ENCODE measurements at places on chromosomes 5 and 9.

DNA sequence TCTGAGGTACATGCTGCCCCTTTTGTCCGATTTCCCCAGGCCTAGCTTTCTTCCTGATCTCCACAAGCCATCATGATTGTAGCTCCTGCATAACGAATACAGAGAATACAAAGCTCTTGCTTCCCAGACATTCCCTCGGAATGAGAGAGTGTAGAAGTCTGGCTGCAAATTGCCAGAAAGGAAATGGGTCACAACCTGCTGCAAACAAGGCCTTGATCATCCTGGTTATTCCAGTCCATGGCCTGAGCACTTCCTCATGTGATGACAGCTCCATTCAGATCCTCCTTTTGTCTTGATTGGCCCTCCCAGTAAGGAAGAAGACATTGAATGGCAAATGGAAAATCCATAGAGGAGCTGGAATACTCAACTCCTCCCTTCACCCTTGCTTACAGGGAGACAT lies 136.0 kb upstream of the ADRA1B start:
- DNase-seq, result no peak

DNA sequence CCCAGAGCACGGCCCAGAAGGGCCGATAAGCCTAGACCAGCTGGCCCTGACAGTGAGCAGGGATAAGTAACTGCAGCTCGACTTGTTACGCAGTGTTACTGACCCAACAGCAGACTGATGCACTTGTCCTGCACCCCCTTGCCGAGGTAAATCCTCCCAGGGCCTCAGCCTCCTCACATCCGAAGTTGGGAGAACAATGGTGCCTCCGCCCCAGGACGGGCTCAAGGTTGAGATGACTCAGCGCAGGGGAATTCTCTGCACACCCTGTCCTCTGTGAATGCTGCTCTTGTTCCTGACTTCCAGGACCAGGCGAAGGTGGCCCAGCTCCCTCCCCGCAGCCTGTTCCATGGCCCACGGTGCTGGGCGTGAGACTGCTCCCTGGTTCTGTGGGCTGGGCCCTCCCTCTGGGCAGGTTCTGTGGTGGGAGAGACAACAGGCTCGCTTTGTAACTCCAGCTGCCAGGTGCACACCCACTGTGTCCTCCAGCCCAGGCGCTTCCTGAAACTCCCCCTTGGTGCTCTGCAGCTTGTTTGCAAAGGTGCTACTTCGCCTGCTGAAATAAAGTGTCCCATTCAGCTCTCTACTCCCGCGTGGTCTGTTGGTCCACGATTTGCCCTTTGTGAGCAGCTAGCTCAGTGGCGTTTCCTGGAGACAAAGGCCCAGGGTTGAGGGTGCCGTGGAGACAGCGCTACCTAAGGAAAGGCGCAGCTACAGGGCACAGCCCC lies 40.1 kb upstream of the SLC6A19 start:
- DNase-seq, result no peak

- no peak for DNase-seq
Observed at GRCh38 chr9:94971378-94972131, 245.1 kb downstream of the AOPEP start.

DNA sequence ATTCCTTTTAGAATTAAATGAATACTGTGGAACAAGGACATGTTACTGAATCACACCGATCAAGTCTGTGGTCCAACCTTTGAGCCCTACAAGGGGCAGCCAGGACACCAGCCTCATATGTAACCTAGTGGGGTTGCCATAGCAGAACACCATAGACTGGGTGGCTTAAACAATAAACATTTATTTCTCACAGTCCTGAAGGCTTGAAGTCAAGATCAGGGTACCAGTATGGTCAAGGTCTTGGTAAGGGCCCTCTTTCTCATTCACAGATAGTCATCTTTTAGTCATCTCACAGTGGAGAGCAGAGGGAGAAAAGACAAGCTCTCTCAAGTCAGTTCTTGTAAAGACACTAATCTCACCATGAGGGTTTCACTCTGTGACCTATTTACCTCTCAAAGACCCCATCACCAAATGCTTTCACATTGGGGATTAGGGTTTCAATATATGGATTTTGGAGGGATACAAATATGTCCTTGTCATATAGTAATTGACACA lies 422.5 kb downstream of the GADD45G start:
- no peak for DNase-seq

DNA sequence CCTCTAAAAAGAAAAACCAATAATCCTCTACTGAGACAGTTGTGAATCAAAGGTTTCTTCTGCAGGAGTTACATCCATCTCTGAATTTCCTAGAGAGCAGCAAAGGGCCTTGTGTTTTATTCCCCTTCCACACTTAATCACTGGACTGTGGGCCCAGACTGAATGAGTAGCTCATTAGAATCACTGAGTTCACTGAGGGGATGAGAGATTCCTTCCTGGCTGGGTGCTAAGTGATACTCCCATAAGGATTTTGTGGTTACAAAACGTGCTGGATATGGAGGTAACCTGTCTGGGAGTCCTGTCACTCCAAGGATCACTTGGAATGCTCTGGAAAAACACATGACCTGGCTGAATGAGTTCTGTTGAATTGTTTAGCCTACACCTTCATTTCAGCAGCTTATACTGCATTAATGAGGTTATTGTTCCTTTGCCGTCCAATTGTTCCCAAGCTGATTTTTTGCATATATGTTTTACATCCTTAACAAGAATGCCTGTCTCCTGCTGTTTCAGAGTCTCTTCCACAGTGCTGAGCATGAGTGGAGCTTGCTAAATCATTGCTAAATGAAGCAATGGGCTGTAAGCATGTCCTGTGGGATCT lies 82.9 kb downstream of the MEF2C start:
- DNase-seq, result no peak

DNA sequence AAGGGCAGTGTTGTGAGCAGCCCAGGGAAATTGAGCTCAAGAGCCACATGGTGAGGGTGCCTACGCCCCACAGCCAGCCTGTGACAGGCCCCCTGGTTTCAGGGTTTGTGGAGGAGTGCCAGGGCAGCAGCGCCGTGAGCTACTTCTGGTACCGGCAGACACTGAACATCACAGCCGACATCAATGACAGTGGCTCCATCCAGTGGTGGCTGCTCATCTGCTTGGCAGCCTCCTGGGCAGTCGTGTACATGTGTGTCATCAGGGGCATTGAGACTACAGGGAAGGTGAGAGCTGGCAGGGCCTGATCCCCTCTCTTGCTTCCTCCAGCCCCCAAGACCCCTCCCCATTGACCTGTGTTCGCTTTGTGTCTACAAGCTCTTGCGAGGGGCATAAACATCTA lies 10.2 kb downstream of the SLC6A18 start:
- DNase-seq, result no peak

- DNase-seq, result no peak
Observed at GRCh38 chr5:142952229-142952628, 182.1 kb downstream of the ARHGAP26 start.

DNA sequence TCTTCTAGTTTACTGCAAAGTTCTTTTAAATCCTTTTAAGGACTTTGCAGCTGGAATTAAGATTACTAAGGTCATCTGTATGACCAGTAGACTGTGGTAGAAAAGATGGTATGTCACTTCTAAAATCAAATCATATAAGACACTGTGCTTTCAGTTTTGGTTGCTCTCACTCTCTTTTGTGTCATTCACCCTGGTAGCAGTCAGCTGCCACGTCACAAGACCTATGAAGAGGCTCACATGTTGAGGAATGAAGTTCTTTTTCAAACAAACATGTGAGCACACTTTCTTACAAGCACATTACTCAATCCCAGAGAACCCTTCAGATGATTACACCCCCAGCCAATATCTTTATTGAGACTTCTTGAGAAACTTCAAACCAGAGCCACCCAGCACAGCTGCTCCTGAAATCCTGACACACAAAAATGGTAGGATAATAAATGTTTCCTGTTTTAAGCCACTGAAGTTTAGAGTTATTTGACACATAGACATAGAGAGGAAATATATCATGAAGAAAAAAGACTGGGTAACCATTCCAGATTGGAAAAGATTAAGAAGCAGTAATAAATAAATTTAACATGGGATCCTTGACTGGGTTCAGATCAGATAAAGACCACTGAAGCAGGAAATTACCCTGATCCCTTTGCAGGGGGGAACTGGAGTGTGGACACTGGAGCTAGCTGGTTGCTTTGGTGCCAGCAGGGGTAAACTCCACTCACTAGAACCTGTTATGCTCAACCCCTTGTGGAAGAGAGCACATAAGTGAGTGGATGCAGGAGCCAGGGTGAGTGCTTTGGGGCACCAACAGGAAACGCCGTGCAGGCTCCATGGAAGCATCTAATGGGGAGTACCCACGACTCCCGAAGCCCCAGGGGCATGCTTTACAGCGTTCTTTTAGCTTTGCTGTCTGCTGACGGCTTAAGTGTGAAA lies 64.1 kb downstream of the SLCO4C1 start:
- DNase-seq, result no peak

DNA sequence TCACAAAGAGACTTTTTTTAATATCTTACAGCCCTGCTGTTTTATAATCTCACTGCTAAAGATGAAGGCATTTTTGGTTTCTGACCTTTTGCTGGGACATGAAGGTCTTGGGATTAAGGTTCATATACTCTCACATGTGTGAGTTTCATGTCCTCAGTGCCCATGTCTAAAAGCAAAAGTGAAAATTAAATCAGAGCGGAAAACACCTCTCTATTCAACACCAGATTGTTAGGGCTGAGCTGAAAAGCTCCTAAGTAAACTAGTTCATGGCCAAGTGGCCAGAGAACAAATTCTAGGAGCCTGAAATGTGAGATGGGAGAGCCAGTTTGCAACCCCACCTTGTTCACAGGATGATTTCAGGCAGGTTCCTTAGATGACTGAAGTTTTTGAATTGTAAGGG lies 110.9 kb downstream of the GRIA1 start:
- DNase-seq, result no peak

- DNase-seq, result no peak
Observed at GRCh38 chr9:36006549-36007315, 30.0 kb upstream of the RECK start.

DNA sequence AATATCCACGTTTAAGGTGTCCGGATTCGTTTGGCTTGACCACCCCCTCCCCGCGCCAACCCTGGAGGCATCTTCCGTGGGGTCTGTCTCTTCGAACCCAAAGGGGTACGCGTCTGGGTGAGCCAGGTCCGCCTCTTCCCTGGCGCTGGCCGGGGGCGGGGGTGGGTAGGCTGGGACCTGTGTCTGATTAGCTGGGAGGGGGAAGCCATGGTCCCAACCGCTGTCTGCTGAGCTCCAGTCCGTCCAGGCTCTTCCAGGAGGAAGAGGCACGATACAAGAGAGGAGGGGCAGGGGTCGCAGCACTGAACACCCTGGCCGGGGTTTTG lies at the start of gene LVRN:
TSS of gene LVRN (plus strand) at position 237 of the 326 bp plus-strand sequence. CDS start 143 bp downstream, outside the sequence.
- DNase-seq, result no peak

DNA sequence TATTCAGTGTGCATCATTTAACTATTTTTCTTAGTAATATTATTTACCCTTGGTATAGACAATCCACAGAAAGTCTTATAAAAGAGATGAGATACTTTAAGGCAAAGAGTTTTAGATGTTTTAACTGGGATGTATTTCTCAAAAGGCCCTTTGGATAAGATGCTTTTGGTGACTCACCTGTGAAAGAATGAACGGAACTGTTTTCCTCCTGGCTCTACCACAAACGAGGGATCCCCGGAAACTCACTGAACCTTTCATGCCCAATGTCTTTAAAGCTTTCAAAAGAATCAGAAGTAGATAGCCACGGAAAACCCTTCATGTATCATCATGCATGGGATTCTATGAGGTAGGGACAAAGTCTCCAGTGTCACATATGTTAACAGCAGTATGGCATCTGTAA lies 1.6 kb downstream of the ZNF782 start:
- no peak for DNase-seq

- no peak for DNase-seq
Observed at GRCh38 chr9:120480707-120481106, 99.3 kb downstream of the CDK5RAP2 start.

All from stimulated activated CD4-positive, alpha-beta T cell treated with anti-CD3 and anti-CD28 coated beads, Interleukin-1b, Interleukin-23, amount 100 ng/mL, for 4 hours (primary cell).